ENCODE measurements at places on chromosomes 16 and 17.

- DNase-seq: no peak
Measured at GRCh38 chr17:6780001-6780400, 4.0 kb downstream of the FBXO39 start.

DNA sequence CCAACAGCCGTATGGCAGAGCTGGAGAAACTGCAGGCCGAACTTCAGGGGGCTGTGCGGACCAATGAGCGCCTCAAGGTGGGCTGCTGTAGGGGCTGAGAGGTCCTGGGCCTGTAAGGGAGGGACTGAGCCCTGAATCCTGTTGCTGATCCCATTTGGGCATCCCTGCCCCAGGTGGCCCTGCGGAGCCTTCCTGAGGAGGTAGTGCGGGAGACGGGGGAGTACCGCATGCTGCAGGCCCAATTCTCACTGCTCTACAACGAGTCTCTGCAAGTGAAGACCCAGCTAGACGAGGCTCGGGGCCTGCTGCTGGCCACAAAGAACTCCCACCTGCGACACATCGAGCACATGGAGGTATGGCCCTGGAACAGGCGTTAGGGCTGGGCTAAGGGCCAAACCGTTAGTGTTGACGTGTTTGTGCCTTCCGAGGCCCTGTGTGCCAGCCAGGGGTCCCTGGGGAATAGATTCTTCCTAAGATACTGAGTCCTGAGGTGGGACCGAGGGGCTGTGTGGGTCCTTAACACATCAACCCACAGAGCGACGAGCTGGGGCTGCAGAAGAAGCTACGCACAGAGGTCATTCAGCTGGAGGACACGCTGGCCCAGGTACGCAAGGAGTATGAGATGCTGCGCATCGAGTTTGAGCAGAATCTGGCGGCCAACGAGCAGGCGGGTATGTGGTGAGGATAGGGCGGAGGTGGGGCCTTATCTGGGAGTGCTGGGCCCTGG, 4.2 kb downstream of the RNF40 start:
- no peak for DNase-seq

DNA sequence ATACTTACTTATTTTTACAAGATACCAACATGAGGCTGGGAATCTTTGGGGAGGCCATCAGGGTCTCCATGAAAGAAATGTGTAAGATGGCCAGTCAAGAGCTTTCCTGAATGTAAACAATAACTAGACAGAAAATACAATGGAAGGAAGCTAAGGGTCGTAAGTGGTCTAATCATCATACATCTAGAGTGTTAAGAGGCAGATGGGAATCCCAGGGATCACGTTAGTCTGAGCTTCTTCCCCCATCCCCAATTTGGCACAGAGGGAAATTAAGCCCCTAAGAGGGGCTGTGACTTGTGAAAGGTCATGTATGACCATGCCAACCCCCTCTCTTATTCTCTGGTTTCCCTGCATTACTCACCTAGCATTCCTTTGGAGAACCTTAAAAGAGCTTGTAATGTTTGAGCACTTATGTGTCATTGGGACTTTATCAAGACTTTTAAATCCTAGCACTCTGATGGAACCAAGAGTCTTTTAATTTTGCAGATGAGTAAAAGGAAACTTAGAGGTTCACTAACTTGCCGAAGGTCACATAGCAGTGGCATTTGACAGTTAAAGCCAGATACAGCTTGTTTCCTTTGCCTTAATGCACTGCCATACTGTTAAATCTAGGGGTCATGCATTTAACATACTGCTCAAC, 46.1 kb downstream of the DCUN1D3 start:
- no peak for DNase-seq

GRCh38 chr17:81952792-81953228, 5.8 kb upstream of the MYADML2 start:
- no peak for DNase-seq

GRCh38 chr17:6654841-6655731, 3.5 kb downstream of the C17orf100 start:
- DNase-seq: no peak

GRCh38 chr17:6456321-6456720, 12.1 kb downstream of the PIMREG start:
- no peak for DNase-seq

DNA sequence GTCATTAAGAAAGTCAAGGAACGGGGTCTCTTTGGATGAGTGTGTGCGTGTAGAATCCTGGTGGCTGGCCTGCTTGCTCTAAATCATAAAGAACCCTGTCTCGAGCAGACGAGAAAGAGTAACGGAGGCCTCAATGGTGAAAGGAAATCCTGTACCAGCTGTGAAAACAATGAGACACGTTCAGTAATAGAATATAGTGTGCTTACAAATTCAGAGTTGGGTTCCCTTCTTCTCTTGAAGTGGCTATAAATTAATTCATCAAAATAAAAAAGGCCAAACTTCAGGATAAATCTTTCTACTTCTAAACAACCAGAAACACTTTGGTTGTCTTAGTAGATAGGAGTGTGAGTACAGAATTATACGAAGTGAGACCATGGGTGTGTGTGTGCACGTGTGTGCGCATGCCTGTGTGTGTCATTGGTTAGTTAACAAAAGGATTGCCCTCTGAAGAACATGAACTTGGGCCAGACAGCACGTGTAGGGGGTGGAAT, 48.5 kb downstream of the WWOX start:
- DNase-seq: no peak

DNA sequence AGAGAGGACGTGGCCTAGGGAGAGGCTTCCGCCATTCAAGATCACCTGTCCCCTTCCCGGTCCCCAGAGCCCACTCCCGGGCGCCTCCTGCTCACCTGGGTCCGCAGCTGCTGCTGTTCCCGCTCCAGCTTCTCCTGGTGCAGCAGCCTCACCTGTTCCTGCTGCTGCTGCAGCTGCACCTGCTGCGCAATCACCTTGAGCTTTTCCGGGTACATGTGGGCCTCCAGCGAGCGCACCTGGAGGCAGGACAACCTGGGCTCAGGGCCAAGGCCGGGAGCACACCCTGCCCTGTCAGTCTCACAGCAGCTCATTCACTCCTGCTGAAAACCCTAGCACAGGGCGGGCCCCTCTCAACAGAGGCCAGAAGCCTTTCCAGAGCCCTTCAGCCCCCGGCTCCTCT, 12.5 kb downstream of the TFAP4 start:
- no peak for DNase-seq

DNA sequence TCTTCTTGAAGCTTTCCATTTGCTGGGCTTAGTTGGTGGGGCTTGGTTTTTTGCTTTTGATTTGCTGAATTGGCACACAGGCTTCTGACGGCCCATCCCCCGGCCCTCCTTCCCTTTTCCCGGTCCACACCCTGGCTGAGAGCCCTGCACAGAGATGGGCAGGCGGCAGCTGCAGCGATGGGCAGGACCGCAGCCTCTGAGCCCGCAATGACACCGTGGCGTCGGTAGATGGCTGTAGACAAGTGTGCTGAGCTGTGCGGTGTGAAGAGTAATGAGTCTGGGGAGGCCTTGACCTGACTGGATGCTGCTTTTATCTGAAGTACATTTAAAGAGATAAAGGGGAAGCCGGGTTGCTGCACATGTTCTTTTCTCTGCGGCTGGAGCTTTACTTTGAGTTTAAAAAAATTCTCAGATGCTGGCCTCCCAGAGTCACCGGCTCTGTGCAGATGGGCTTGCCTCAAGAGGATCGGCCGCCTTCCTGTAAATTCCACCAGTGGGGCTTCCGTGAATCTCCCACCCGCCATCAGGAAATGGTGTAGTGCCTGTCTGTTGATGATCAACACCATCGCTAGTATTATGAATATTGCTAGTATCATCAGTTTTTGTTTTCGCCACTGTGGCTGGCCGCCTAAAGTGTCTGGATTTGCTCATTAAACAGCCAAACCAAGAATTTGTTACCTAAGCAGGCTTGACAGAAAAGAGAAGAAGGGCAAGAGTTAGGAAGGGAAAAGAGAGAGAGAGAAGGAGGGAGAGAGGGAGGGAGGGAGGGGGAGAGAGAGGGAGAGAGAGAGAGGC, 245.6 kb upstream of the RBFOX1 start:
- no peak for DNase-seq

GRCh38 chr16:53132406-53132805, 77.6 kb downstream of the CHD9 start:
- DNase-seq: no peak

DNA sequence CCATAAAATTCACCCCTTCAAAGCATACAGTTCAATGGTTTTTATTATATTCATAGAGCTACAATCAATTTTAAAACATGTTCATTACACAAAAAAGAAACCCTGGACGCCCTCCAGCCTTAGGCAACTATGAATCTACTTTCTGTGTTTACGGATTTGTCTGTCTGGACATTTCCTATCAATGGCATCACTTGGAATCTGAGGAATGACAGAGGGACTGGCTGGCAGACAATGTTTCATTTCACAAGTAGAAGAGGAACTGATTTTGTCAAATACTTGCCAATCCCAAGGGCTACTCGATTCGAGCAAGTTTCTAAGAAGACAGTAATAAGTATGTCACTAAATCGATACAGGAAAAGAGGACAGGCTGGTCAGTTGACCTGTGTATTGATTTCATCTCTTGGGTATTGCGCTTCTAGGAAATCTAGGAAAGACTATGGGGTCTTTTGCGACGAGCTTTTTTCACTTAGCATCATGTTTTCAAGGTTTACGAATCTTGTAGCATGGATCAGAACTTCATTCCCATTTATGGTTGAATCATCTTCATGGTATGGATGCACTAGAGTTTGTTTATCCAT, 56.6 kb downstream of the RGS9 start:
- no peak for DNase-seq

DNA sequence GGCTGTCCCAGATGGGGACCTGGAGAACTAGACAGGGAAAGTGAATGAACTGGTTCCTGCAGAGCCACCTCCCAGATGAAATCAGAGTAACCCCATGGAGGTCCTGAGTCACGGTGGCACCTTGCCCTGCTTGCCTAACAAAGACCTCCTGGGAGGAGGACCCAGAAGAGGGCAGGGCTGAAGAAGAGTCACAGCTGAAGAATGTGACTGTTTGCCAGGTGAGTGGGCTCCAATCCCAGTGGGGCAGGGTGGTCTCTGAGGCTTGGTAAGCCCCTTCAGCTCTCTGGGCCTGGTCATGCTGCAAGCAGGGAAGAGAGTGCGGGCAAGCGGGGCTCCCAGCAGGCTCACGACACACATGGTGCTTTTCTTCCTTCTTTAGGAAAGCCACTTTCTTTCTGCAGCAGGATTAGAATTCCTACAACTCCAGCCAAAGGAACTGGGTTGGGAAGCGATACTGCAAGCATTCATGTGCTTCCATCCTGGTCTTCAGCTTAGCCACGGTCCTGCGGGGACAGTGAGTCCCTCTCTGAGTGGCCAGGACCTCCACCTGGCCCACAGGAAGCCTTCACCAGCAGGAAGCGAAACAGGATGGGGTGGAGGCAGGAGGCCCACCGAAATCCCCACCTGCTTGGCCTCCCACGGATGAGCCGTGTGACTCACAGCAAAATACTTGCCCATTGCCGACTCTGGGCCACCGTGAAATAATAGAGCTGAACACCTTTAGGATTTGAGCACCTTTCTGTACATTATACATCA, 4.3 kb downstream of the C16orf74 start:
- no peak for DNase-seq

GRCh38 chr16:4411684-4412083, 4.7 kb downstream of the CORO7 start:
- no peak for DNase-seq

GRCh38 chr17:22242472-22242871, 550.1 kb downstream of the KCNJ18 start:
- DNase-seq: no peak

DNA sequence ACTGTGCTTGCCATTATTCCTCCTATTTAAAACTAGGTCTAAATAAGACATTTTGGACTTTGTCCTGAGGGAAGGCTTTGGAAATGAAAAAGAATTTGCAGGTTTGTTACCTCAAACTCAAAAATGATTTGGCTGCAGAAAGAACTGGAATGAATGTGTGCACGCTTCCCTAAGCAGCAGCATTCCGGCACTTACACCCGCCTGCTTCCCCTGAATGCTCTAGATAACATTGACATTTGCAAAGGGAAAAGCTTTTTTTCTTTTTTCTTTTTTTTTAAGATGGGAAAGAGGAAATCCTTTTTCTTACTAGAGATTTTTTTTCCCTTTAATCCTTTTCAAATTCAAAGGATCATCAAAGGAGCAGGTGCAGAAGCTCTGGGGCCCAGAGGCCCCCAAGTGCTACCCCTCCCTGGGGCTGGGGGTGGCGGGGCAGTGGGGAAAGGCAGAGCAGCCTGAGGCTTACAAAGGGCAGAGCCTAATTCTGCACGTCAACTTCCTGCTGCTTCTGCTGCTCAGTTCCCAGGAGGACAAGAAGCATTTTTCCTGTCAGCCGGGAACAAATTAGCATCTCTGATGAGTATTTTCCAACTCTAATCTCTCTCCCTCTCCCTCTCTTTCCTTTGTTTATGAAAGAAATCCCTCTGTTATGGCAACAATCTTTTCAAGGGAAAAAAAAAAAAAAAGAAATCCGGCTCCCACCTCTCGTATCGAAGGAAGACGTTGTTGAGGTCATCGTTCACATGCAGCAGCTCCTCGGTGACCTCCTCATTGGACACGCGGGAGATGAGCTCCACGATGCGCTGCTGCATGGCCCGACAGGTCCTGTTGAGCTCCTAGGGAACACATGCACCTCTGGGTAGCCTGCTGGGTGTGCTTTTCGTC, 32.1 kb upstream of the SREBF1 start:
- DNase-seq: no peak

DNA sequence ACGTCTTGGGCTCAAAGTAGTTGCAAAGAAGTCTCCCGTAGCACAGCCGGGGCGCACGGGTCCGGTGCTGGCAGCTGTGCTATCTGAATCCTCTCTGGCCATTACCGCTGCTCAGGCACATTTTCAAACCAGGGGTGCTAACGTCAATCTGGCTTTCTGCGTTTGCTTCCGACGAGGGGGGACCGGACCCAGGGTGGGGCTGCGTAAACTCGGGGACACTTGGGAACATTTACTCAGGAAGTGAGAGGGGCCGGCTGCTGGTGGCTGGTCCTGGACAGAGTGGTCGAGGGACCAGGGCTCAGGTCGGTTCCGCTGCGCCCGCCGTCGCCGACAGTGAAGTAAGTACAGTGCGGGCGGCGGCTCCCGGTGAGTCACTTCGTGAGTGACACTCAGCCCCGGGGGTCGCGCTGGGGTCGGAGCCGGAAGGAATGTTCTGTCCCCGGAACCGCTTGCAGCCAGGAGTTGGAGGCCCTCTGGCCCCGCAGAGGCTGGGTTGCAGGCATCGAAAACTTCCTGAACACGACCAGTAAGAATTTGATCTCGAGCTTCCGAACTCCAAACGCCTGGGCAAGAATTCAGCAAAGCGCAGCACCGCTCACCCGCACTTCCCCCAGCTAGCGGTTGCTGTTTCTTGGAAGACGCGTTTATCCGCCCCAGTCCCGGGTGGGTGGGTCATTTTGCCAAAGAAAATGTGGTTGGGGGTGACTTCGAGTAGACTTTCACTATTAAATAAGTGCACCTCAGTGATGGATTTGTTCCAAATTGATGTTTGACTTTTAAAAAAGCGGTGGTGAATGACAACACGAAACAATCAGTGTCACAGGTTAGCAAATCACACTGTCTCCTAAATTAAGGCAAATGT, 1.4 kb upstream of the HS3ST3B1 start:
- DNase-seq: no peak

GRCh38 chr17:81140018-81140417, 25.3 kb upstream of the PVALEF start:
- no peak for DNase-seq
